CD14-positive monocyte (primary cell): ENCODE measurements at places on chromosomes 3 and 15.
A peak's percentile ranks its signal among the peaks of the same experiment; 100 is the strongest.

GRCh38 chr3:130758624-130759369 lies 12.2 kb upstream of the PIK3R4 start:
- no peak for DNase-seq

DNA sequence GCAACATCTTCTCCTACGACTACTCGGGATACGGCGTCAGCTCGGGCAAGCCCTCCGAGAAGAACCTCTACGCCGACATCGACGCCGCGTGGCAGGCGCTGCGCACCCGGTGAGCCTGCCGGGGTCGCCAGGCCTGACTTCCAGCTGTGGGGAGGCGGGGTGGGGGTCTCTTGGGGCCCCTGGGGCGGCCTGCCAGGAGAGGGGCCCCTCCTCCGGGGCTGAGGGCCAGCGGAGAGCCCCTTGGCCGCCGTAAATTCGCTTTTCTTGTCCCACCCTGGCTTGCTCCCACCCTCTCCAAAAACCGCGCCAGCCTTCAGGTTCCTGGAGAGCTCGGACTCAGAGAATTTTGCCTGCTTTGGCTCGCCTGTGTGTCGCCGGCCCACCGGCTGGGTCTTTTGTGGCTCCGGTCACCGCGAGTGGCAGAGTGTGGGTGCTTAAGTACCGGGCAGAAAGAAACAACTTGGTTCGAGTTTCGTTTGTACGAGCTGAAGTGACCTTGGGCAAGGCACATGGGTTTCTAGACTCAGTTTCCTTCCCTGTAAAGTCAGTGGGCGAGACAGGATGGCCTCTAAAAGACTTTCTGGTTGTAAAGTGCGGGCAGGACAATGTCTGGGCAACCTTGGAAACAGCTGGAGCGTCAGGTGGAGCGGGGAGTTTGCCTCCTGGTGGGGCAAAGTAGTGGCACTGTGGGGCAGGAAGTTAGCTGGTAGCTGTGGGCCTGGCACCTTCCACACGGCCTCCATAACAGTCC lies 976 bp downstream of the ABHD17C start:
- peak; percentile 13 for DNase-seq

DNA sequence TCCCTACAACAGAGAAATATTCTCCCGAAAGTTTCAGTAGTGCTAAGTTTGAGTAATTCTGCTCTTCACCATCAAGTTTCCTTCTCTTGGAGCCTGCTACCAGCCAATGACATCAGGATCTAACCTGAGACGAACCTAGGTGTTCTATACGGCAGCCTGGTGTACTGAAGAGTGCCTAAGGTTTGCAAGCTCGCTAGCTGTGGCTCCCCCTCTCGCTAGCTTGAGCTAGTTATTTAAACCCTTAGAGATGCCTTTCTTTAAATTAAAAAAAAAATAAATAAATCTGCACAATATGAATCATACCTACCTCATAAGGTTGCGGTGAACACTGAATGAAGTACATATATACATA lies 1.4 kb upstream of the COL8A1 start:
- DNase-seq: no peak

DNA sequence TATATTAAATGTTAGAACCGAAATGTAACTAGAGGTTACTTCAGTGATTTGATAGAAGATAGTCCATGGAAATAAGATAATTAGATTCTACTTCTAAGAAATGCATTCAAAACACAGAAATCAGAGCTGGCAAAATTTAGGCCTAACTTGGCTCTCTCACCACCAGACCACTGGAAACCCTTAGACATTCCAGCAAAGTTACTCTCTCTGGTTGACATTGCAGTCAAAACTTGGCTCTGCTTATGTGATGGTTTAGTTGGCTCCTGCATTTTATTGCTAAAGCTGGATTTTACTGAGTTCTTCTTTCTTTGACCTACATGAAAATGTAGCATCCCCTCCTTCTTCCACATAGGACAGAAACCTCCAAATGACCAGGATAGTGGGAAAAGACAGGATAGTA lies 35.4 kb upstream of the CBLB start:
- no peak for DNase-seq

DNA sequence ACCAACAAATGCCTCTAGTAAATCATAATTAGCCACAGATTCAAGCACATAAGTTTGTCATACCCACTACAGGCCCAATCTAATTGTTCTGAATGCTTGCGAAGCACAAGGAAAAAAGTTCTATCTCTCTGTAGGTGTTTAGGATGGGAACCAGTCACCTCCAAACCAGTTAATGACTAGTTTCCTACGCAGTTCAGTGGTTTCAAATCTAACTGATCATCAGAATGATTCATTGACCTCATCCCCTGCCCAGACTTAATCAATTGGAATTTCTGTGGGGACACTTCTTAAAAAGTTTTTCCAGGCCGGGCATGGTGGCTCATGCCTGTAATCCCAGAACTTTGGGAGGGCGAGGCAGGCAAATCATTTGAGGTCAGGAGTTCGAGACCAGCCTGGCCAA lies 24.3 kb upstream of the MASP1 start:
- no peak for DNase-seq

GRCh38 chr3:5389057-5389456 lies 201.6 kb downstream of the EDEM1 start:
- no peak for DNase-seq

GRCh38 chr3:69542089-69542804 lies 156.4 kb upstream of the FRMD4B start:
- DNase-seq: peak; percentile 44

GRCh38 chr3:22685597-22685996 lies 517.5 kb upstream of the UBE2E2 start:
- no peak for DNase-seq

DNA sequence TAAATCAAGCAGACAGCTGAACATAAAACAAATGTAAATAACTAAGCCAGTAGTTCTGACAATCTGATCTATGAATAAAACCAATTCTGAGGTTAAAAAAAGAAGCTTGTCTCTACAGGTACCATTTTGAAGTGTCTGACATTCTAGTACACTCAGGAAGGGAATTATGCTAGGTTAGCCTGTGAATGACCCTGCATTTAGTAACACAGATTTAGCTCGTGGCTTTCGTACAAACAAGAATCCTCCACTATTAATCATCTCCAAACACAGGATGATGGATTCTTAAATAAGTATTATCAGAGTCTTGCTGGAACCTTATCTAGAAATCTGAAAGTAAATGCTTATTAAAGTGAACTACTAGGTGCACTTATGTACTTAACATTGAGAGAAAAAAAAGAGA lies 1120.1 kb downstream of the ROBO1 start:
- DNase-seq: no peak

DNA sequence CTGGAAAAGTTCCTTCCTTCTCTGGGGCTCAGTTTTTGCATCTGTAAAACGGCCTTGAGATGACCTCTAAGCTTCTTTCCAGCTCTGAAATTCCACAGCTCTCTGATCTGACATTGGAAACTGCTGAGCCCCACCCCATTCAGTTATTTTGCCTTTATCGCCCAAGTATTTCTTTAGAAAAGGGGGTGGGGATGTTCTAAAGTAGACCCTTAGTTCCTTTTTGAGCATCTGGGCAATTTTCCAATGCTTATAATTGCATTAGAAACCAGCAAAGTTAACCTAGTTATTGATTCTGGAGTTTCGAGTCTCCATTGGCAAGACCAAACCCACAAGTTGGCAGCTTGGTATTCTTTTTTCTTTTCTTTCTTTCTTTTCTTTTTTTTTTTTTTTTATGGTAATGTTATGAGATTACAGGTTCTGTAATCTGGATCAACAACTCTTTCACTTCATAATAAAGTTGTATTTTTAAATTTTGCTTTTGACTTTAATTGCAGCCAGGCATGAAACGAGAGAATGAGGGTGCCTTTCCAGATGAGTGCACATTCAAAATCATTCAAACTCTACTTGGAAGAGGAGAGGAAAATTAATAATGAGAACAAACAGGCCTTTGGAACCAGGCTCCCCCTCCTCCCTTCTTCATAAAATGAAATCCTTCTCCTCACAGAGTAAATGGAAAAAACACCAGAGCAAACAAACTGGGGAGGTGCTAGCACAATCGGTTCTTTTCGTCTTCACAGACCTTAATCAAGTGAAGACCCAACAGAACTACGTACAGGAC lies 76.8 kb upstream of the LRIG1 start:
- no peak for DNase-seq

GRCh38 chr3:67558426-67558825 lies 96.0 kb downstream of the SUCLG2 start:
- no peak for DNase-seq

GRCh38 chr3:72446218-72447058 lies 401.8 kb downstream of the SHQ1 start:
- no peak for DNase-seq

- no peak for DNase-seq
Observed at GRCh38 chr15:100769975-100770340, 109.7 kb upstream of the ALDH1A3 start.

GRCh38 chr3:81581966-81582599 lies 179.4 kb downstream of the GBE1 start:
- DNase-seq: no peak

DNA sequence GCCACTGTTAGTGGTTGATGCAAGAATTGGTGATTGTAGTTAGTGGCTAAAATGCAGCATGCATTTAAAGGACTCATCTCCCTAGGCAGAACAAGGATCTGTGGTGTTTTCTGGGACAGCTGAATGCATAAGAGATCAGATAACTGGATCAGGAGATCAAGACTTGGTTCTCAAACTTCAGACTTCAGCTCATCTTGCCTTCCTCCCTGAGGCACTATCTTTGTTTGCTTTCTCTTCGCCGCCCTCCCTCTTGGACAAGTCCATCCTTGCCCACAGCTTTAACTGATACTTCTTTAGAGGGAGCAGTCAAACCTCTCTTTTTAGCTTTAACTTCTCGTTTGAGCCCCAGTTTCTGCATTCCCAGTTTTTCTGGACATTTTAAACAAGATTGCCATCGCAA lies 195.4 kb upstream of the TPRG1 start:
- no peak for DNase-seq

- no peak for DNase-seq
Observed at GRCh38 chr15:73212424-73212823, 156.3 kb downstream of the HCN4 start.

GRCh38 chr3:120469440-120469839 lies 18.6 kb upstream of the FSTL1 start:
- DNase-seq: no peak

DNA sequence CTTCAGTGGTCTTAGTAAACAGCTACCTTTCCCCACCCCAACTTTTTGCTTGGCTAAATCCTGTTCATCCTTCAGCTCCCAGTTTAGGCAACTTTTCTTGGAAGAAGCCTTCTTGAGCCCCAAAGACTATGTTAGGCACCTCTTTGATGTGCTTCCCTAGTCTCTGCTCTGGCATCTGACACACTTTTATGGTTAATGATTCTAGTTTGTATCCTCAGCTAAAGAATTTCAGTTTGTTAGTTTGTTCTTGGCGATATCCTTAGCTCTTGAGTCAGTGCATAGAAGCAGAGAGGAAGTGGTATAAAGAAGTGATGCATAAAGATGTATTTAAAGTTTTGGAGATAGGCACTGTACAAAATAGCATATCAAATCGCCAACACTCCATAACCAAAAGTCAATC lies 168.4 kb downstream of the WDR72 start:
- DNase-seq: no peak

DNA sequence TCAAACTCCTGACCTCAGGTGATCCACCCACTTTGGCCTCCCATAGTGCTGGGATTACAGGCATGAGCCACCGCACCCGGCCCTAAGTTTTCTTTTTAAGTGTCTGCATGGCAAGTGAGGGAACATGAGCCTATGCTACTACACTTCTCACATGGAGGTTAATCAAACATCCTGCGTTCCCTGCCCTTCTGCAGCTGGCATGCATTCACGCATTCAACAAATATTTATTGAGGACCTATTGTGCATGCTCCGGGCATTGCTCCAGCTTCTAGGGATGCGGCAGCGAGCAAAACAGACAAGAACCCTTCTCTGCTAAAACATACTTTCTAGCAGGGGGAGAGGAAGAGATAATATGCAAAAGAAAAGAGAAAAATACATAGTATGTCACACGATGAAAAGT lies 42.6 kb upstream of the ACKR4 start:
- no peak for DNase-seq

DNA sequence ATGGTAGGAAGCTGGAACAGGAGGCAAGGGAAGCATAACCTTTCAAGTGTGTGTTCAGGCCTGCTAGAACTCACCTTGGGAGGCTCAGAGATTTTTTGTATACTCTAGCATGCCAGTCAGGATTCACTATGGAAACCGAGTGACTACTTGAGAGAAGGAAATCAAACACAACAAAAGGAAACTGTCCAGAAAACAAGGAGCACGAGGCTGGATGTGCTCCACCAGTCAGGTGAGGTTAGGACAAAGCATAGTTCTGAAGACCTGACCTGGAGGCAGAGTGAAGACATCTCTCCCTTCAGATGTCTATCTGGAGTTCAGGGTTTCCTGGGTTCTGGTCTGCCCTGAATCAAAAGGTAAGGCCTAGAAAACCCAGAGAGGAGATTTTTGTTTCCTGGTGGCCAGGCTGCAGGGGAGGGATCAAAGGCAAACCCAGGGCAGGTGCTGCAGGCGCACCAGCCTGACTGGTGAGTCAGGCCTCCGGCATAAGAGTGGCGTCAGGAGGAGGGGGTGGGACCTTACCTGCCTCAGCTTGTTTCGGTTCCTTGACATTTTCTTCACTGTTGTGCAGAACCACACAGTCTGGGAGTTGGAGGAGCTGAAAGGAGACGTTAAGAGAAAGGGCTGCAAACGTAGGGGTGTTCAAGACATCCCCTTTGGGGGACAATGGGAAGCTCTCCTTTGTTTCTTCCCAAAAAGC lies 52.2 kb upstream of the OSBPL11 start:
- DNase-seq: no peak

DNA sequence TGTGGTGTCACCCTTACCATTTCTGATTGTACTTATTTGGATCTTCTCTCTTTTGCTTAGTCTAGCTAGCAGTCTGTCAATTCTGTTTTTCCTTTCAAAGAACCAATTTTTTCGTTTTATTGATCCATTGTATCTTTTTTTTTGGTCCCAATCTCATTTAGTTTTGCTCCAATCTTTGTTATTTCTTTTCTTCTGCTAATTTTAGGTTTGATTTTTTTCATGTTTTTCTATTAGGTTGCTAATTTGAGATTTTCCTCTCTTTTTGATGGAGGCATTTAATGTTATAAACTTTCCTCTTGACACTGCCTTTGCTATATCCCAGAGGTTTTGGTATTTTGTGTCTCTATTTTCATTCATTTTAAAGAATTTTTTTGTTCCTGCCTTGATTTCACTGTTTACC lies 16.9 kb upstream of the FAM98B start:
- DNase-seq: no peak

DNA sequence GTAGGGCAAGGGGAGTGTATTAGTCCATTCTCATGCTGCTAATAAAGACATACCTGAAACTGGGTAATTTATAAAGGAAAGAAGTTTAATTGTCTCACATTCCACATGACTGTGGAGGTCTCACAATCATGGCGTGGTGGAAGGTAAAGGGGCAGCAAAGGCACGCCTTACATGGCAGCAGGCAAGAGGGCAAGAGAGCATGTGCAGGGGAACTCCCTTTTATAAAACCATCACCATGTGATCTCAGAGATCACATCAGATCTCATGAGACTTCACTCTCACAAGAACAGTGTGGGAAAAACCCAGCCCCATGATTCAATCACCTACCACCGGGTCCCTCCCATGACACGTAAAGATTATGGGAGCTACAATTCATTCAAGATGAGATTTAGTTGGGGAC lies 41.4 kb downstream of the SUMF1 start:
- peak; percentile 51 for DNase-seq

GRCh38 chr3:112689989-112690388 lies 49.0 kb upstream of the CCDC80 start:
- DNase-seq: no peak

- no peak for DNase-seq
Observed at GRCh38 chr3:64463981-64464380, 223.8 kb downstream of the ADAMTS9 start.
